ENCODE measurements at places on chromosomes 4 and X. TPM values are rescaled to one million over a fixed set of nuclear protein-coding genes. Genes with fewer than 3 reads are reported as not detected.

GRCh38 chrX:68916891-68917290, 88.1 kb downstream of the EFNB1 start:
- H3K27ac ChIP-seq = no peak overlapping the region
- no peak for DNase-seq
- no peaks in the 10 kb centered on the region for H3K27me3 ChIP-seq
- H3K4me1 ChIP-seq = no peaks in the 10 kb centered on the region

DNA sequence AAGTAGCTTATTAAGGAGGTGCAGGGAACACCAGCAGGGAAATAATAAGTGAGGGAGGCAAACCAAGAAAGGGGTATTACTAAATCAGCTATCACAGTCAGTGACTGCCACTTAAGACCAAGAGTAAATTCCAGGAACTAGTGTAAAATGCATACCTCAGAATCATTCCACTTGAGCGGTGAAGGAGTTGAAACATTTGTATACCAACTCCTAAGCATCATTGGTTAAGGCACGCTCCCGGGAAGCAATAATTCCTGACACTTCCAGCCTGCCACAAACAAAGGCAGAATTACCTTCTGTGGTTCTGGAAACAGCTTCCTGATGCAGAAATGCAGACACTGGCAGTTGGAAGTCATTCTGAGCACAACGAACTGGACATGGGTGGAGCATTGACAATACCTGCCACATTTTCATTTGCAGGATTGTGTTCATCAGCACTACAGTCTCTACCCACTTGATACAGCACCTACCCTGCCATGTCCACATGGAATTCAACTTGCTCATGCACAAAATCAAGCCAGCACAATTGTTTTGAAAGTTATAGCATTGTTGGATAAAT, 82.1 kb downstream of the PPP1R2C start:
- H3K4me1 ChIP-seq = peaks cover 9% of the 10 kb centered on the region
- H3K36me3 ChIP-seq = no peaks in the 10 kb centered on the region
- H3K27me3 ChIP-seq = no peaks in the 10 kb centered on the region
- peak; percentile 4 for DNase-seq
- peak overlapping the region; percentile 49 for H3K27ac ChIP-seq

The MAGEB17 gene
- total RNA-seq = 0.40 TPM

DNA sequence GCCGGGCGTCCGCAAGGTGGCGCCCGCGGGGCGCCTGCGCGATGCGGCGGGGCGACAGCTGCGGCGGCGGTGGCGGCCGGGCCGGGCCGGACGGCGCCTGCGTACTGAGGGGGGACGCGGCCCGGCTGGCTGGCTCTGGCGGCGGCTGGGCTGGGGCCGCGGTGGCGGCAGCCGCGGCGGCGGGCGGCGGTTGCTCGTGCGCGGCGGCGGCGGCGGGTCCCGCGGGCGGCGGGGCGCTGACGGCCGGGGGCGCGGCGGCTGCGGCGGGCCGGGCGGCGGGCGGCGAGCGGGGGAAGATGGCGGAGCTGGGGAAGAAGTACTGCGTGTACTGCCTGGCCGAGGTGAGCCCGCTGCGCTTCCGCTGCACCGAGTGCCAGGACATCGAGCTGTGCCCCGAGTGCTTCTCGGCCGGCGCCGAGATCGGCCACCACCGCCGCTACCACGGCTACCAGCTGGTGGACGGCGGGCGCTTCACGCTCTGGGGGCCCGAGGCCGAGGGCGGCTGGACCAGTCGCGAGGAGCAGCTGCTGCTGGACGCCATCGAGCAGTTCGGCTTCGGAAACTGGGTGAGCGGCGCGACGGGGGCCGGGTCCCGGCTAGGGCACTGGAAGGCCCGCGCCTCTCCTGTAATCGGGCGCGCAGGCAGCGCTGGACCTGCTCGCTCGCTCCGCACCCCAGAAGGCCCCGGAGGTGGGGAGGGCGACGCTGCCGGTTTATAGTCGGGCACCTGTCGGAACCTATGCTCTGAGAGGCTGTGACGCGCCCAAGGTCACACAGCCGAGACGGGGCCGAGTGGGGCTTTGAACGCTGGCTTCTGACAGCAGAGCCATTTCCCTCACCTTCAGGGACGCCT, at the start of gene TADA2B:
Gene TADA2B, plus strand, starts transcription at position 89 of the 853 bp plus-strand sequence. Its CDS starts 208 bp downstream, at position 297.
- no peaks in the 10 kb centered on the region for H3K36me3 ChIP-seq
- no peaks in the 10 kb centered on the region for H3K27me3 ChIP-seq
- peak within 1 kb of the TSS; percentile 60 for H3K4me3 ChIP-seq
- peaks cover 32% of the 10 kb centered on the region for H3K4me1 ChIP-seq
- H3K27ac ChIP-seq = peak within 1 kb of the TSS; percentile 78
- peak; percentile 42 for DNase-seq

- no peaks in the 10 kb centered on the region for H3K36me3 ChIP-seq
- no peaks in the 10 kb centered on the region for H3K27me3 ChIP-seq
- no peak for DNase-seq
- no peak overlapping the region for H3K4me3 ChIP-seq
- no peaks in the 10 kb centered on the region for H3K4me1 ChIP-seq
- H3K27ac ChIP-seq = no peak overlapping the region
Measured at GRCh38 chr4:34271479-34272355, 1972.6 kb downstream of the ARAP2 start.

The UGT2B17 gene
- total RNA-seq = not detected

The HPSE gene
- total RNA-seq = 1.1 TPM

- H3K27ac ChIP-seq = no peak overlapping the region
- H3K4me3 ChIP-seq = no peak overlapping the region
- no peak for DNase-seq
- no peaks in the 10 kb centered on the region for H3K36me3 ChIP-seq
Measured at GRCh38 chr4:49221209-49221608, 235.1 kb downstream of the CWH43 start.

The FMR1NB gene
- total RNA-seq = not detected

- no peak for DNase-seq
- no peak overlapping the region for H3K27ac ChIP-seq
- no peaks in the 10 kb centered on the region for H3K4me1 ChIP-seq
Measured at GRCh38 chrX:24575496-24575895, 71.7 kb downstream of the PCYT1B start.

The CXCL6 gene
- not detected for total RNA-seq

GRCh38 chr4:116639070-116639577, 446.3 kb downstream of the TRAM1L1 start:
- H3K4me3 ChIP-seq = no peak overlapping the region
- no peak overlapping the region for H3K27ac ChIP-seq
- H3K4me1 ChIP-seq = no peaks in the 10 kb centered on the region

DNA sequence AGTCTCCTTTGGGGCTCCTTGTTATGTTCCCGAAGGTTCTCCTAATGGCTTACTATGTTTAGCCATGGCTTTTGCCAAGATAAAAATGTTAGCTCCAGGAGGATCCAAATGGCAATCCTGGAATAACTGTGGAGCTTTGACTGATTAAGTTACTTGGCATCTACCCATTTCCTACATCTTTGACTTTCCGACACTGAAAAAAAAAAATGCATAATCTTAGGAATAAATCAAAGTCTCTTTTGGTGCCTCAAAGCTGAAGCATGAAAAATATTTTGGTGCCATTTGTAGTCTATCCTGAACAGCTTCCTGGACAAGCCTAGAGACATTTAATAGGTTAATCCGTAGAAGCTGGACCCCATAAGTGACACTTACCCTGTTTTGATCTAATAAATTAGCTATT, 191.7 kb downstream of the PALLD start:
- H3K4me1 ChIP-seq = peaks cover 5% of the 10 kb centered on the region
- no peaks in the 10 kb centered on the region for H3K36me3 ChIP-seq
- DNase-seq = no peak
- no peak overlapping the region for H3K27ac ChIP-seq
- H3K27me3 ChIP-seq = no peaks in the 10 kb centered on the region

The RASSF6 gene
- 5.8 TPM for total RNA-seq

The SPRY1 gene
- total RNA-seq = 52.2 TPM

GRCh38 chr4:177505171-177505615, 63.0 kb upstream of the AGA start:
- no peak overlapping the region for H3K4me3 ChIP-seq
- no peak for DNase-seq
- no peaks in the 10 kb centered on the region for H3K36me3 ChIP-seq
- no peaks in the 10 kb centered on the region for H3K27me3 ChIP-seq
- no peaks in the 10 kb centered on the region for H3K4me1 ChIP-seq

DNA sequence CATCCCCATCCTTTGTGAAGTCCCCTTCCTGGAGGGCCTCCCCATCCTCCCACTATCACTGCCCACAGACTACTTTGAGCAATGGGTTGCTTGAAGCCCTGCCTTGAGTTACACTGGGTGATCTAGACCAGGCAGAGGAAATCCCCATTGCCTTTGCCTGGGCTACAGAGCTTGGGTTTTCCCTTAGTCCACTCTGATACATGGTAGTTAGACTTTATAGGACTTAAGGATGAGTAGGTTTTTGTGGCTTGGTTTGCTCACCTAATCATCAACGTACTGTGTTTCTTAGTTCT, 56.6 kb downstream of the TMEM131L start:
- DNase-seq = no peak
- no peaks in the 10 kb centered on the region for H3K36me3 ChIP-seq

- H3K27ac ChIP-seq = no peak overlapping the region
- H3K36me3 ChIP-seq = peaks cover 63% of the 10 kb centered on the region
- no peak for DNase-seq
Measured at GRCh38 chr4:25413261-25413660, 36.2 kb downstream of the ANAPC4 start.

GRCh38 chr4:185657183-185657582, 121.9 kb upstream of the PDLIM3 start:
- DNase-seq = no peak
- no peaks in the 10 kb centered on the region for H3K27me3 ChIP-seq
- no peak overlapping the region for H3K4me3 ChIP-seq
- H3K36me3 ChIP-seq = peaks cover 33% of the 10 kb centered on the region
- H3K4me1 ChIP-seq = peaks cover 28% of the 10 kb centered on the region
- H3K27ac ChIP-seq = peak overlapping the region; percentile 71

- H3K4me3 ChIP-seq = no peak overlapping the region
- no peak for DNase-seq
- no peaks in the 10 kb centered on the region for H3K36me3 ChIP-seq
- H3K4me1 ChIP-seq = no peaks in the 10 kb centered on the region
- H3K27ac ChIP-seq = no peak overlapping the region
Measured at GRCh38 chr4:24930151-24930550, 17.3 kb upstream of the CCDC149 start.

DNA sequence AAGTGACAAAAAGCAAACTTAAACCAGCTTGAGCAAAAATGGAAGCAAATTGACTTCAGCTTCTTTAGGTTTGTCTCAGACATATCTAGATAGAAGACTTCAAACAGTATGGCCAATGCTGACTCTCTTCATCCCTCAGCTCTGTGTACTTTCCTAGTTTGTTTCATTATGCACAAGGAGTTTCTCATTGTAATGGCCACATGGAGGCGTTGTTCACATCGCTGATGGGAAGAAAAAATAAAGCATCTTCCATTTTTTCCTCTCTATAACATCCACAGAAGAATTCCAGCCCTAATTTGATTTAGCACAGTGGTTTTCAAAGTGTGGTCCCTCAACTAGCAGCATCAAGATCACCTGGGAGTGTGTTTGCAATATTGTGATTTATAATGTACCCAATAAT, 397.5 kb upstream of the PRKX start:
- no peak for DNase-seq
- no peaks in the 10 kb centered on the region for H3K4me1 ChIP-seq
- no peak overlapping the region for H3K27ac ChIP-seq
- H3K36me3 ChIP-seq = no peaks in the 10 kb centered on the region
- H3K27me3 ChIP-seq = no peaks in the 10 kb centered on the region

GRCh38 chr4:186487726-186488125, 67.6 kb downstream of the MTNR1A start:
- no peak overlapping the region for H3K27ac ChIP-seq
- no peaks in the 10 kb centered on the region for H3K27me3 ChIP-seq
- no peaks in the 10 kb centered on the region for H3K4me1 ChIP-seq
- no peak for DNase-seq
- no peaks in the 10 kb centered on the region for H3K36me3 ChIP-seq

GRCh38 chr4:7766661-7767345, 172.9 kb downstream of the AFAP1 start:
- H3K27me3 ChIP-seq = no peaks in the 10 kb centered on the region
- peak; percentile 90 for DNase-seq
- no peak overlapping the region for H3K4me3 ChIP-seq
- H3K4me1 ChIP-seq = peaks cover 11% of the 10 kb centered on the region
- peak overlapping the region; percentile 86 for H3K27ac ChIP-seq

Measured in thyroid gland (tissue), 4 donors.